ENCODE measurements at places on chromosomes 2 and 18. TPM values are rescaled to one million over a fixed set of nuclear protein-coding genes. Genes with fewer than 3 reads are reported as not detected.

- DNase-seq = peak; percentile 70
These were observed 194.1 kb downstream of the CLIP4 start for GRCh38 chr2:29309090-29310029.

- no peak for DNase-seq
These were observed 36.6 kb downstream of the VAPA start for GRCh38 chr18:9950289-9951016.

NT5C1B gene
- total RNA-seq = not detected

ERBB4 gene
- total RNA-seq = 3.3 TPM

FAM228A gene
- total RNA-seq = 2.7 TPM
